Stimulated activated naive CD4-positive, alpha-beta T cell treated with Interleukin-2 at 50 U/mL for 16 hours (primary cell): ENCODE measurements at places on chromosomes 5 and 9.

GRCh38 chr5:169637549-169638121 is 560 bp downstream of the DOCK2 start:
- DNase-seq, result peak; percentile 64

DNA sequence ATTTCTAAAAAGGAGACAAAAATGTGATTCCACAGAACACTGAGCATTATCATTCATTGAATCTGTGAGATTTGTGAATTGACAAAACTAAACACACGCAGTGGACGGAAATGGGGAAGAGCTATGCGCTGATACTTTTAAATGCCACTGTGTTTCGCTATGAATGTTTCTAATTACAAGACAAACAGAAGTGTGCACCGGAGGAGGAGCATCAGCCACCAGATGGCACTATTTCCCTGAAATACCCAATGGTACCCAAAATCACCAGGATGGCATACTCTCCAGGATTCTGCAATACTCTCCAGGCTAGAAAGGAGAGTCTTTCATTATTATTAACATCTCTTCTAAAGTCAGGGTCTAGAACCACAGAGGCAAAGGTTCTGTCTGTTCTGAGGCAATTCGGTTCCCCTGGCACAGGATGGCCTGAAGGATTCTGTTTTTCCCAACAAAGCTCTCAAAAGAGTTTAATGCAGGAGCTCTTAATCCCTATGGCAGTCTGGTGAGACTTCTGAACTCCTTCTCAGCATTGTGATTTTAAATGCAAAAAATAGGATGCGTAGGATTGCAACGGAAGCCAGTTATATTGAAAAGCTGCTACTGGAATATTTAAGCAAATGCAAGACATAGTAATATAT is 13.8 kb upstream of the PUM3 start:
- peak; percentile 37 for DNase-seq

GRCh38 chr5:35780236-35780635 is 76.5 kb upstream of the IL7R start:
- DNase-seq, result peak; percentile 25

GRCh38 chr9:112496074-112496722 is 9.6 kb downstream of the KIAA1958 start:
- no peak for DNase-seq

DNA sequence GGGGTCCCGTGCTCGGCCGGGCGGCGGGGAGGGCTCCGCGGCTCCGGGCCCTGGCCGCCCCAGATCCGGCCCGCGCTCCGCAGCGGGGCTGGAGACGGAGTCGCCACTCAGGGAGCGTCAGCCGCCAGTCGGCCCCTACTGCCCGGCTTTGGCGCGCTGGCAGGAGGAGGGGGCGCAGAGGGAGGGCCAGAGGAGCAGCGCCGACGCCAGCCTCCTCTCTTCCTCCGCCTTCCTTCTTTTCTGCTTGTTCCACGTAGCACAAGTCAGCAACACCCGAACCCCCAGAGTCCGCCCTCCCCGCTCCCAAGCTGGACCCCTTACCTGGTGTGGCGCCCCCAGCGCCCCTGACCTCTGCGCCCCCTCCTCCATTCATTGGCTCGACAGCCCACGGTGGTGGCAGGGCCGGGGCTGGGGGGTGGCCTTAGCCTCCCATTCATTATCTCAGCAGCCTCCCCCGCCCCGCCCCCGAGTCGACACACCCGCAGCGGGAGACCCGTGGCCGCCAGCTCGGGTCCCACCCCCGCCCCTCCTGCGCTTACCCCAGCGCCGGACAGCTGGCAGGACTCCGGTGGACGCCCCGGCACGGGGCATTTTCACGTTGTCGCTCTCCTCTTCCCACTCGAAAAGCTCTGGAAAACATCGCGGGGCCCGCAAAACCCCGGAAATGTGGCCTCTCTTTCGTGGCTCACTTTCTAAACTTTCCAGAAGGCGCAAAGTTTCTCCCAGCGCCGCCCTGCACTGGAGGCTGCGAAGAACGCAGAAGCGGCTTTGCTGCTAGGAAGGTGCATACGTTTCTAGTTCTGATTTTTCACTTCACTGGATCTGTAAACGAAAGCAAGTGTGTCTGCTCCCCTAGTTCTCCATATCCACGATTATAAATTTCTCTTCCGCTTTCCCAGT is at the start of gene LPAR1:
LPAR1 (minus strand) TSS at position 140 of the 900 bp plus-strand sequence. CDS start 66,353 bp downstream, outside the sequence.
- DNase-seq, result no peak

DNA sequence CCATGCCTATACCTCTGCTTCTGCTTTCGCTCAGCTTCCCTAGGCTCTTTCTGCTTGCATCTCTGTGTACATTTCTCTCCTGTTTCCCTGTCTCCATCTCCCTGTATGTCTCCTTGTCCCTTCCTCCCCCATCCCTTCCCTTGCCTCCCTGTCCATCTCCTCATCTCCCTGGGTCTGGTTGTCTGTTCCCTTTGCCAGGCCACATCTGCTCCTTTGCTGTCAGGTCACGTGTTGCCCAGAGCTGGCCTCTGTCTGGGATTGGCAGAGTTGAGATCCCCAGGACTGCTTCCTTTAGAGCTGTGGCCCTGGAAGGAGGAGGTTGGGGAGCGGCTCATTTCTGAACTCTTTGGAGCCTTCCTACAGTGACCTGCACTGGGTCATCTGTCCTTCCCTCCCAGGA is 31.8 kb upstream of the PTGS1 start:
- DNase-seq, result no peak

DNA sequence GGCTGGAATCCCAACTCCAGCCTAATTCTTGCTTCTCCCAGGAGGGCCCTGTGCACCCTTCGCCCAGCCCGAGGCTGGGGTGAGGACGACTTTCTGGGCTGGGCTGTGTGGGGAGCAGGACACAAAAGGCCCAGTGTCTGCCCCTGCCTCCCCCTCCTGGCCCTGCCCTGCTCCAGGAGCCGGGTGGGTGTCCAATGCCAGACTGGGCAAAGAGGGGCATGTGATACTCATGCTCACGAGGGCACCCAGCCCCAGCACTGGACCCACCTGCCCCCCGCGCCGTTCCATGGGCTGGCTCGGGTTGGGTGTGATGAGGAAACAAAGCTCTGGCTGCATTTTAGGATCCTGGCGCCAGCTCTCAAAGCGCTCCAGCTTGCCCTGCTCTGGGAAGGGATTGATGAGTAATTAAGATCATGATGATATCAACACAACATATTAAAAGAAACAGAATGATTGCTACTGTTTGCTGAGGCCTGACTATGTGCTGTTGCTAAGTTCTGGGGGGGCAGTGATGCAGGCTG is 30.7 kb downstream of the LHX2 start:
- no peak for DNase-seq
